HT-29 (cell line): ENCODE measurements at places on chromosomes 3 and 15.

DNA sequence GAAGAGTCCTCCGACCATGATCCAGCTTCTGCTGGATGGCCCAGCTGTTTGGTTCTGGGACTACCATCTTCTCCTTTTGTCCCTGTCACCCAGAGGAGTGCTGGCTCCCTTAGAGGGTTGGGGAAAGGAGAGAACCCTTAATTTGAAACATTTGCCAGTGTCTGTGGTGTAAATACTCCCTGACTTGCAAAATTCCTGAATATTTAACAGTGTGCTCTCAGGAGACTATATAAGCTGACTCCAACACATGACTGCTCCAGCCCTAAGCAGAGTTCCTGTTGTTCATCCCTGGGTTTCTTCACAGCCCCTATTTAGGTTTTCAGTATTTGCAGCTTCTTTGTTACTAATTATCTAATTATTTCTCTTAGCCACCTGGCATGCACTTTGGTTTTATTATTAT lies 133.1 kb downstream of the CPNE4 start:
- DNase-seq = no peak

DNA sequence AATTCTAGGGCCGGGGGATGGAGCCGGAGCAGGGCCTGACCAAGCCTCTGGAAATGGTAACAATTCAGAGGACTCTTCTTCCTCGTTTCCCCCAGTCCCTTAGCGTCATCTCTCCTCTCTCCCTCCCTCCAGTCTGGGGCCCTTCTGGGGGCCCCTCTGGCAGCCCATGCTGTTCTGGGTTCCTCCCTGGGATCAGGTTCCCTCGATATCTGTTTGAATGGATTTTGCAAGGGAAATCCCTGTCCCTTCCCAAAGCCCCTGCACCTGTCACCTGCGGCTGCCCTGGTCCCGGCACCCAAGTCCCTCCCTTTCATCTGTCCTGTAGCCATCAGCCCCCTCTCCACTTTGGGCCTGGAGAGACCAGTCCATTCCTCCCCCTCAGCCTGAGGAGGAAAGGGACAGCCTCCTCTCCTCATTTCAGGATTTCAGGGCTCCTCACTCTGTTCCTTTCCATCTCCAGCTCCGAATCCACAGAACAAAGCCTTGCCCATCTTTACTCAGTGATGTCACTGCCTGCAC lies 1.7 kb upstream of the PLCB2 start:
- no peak for DNase-seq

DNA sequence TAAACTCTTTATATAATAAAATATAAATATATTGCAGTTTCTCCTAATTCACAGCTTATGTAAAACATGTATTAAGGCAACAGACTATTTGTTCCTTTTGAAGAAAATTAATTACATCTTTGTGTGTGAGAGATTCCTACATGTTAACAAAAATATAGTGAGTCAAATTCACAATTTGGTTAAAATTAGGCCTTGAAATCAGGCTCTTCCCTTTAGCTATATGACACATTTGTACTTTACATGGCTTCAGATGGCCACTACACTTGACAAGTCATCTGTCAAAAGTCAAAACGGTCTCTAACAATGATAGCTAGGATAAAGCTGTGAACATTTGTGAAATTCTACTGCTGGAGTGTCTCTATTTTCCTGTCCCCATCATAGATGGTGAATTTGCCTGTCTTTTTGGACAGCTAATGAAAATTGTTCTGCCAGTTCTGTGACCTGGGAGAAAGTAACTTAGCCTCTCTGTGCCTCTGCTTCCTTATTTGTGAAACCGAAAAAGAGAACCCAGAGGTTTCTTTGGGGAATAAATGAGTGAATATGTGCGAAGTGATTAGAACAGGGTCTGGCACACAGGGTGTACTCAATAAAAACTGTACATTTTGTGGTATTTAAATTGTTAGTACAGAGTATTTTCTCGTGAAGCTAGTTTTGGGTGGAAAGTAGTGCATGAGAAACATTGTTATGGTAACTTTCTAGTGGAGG lies 23.6 kb downstream of the TM4SF4 start:
- no peak for DNase-seq

GRCh38 chr15:35912196-35912595 lies 366.2 kb upstream of the DPH6 start:
- DNase-seq = no peak

DNA sequence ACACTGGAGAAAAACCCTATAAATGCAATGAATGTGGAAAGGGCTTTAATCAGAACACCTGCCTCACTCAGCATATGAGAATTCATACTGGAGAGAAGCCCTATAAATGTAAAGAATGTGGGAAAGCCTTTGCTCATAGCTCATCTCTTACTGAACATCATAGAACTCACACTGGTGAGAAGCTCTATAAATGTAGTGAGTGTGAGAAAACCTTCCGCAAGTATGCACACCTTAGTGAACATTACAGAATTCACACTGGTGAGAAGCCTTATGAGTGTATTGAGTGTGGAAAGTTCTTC lies 7.4 kb upstream of the ZNF501 start:
- no peak for DNase-seq

DNA sequence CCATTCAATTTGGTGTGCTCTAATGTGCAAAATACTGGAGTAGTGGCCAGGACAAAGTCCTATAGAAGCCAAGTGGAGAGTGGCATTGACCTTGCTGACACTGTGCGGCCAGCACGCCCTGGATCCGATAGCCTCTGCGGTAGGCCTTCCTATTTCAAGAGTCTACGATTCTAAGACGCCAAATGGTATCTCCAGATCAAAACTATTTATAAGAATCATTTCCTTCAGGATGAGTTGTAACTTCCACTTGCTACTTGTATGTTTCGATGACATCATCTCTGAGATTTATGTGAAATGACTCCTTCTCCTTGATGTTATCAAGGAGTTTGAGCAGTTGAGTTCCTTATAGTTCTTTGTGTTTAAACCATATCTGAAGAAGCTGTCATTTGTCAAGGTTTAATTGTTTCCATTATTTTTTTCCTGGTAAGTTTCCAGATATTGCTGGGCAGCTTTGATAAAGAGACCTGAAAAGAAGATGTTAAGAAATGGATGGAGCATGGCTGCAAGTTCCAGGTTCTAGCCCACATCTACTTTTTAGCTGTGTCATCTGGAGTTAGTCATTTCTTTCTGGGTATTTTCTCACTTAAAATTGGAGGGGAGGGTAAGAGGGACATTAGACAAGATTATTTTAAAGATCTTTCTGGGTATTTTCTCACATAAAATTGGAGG lies 71.8 kb downstream of the TMEM44 start:
- peak; percentile 39 for DNase-seq

GRCh38 chr3:15120986-15121385 lies 22.0 kb upstream of the RBSN start:
- no peak for DNase-seq

GRCh38 chr15:64645995-64646394 lies 129.4 kb downstream of the RBPMS2 start:
- no peak for DNase-seq

DNA sequence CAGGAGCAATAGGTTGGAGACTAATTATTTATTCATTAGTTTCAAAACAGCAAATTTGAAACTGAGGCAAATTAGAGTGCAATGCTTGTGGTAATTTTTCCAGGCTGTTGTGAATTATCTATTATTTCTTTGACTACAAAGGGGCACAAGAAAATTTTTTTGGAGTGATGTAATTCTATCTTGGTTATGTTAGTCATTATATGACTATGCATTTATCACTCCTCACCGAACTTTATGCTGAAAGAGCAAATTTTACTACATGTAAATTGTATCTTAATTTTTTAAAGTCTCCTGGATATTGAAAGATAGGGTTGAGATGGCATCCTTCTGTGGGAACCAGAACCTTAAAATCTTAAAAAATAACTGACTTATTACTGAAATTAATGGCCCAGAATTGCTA lies 320.0 kb upstream of the ROBO1 start:
- DNase-seq = no peak

DNA sequence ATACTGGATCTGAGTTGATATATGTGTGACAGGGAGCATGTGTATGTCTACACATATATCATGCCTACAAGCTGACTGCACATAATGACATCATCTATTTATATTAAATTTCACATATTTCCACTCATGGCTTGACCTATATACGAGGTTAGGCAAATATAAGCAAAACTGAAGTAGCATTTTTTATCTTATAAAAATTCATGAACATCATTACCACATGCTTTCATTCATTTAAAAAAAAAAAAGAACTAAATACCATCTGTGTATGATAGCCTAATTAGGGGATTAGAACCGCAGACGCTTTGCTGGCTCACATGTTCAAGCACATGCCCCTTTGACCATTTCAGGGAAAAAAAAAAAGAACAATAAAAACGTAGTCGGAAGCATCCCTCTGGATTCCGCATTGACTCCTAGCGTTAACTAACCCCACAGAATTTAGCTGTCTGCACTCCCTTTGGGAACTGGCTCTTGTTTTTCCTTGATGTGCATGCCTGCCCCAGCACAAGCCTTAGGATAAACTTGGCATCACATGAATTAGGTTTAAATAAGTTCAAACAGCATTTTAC lies 888.4 kb downstream of the ROBO1 start:
- DNase-seq = no peak

DNA sequence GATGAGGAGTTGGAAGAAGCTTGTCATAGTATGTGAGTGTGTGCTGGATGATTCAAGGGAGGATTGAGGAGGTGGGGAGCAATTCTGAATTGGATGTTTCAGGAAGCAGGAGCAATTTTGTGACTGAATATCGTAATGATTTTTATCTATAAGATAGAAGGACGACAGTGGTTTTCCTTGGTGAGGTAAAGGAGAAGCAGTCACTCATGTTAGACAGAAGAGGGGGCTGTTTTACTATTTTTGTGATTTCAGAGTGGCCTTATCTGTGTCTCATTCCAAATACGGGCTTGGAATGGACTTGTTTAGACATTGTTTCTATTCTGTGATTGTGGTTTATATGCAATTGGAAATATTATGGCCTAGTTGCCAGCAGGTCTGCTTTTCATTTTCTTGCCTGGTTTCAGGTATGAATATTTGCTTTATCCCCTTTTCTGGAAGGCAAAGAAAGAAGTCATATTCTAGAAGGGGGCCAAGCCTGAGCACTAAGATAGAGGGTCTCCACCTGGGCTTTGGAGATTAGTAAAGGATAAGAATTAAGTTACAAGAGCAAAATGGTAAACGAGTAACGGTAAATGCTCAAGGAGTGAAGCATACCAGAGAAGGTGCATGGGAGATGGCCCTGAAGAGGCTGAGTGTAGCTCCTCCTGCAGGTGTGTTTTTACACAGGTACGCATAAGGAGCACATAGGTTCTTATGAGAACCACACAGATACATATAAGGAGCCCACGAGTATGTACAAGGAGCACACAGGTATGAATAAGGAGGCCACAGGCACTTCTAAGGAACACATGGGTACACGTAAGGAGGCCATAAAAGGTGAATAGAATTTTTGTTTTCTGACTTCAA lies 124.6 kb upstream of the KCNAB1 start:
- DNase-seq = peak; percentile 45

GRCh38 chr15:62875626-62876021 lies 166.9 kb upstream of the TPM1 start:
- DNase-seq = no peak

DNA sequence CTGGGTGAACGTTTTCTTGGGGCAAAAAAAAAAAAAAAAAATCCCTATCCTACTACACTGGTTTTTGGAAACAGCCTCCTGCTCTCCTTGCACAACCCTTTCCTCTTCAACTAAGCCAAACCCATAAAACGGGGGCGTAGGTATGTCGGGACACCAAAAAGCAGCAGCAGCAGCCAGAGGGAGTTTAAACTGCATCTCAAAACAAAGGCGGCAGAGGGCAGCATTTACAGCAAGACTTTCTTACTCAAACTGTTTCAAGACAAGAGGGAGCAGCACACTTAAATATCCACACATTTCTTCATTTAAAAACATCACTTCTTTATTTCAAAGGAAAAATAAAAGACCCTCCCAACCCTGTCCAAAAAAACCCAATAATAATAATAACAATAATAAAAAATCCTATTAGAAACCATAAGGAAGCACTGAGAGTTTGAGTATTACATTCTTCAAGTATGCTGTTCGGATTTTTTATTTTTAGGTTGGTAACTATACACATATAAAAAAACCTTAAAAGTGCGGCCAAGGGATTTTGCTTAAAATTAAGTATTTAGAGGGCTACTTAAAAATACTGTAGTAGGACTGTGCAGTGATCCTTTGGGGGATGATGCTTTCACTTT lies 43.9 kb upstream of the PLXND1 start:
- peak; percentile 82 for DNase-seq

DNA sequence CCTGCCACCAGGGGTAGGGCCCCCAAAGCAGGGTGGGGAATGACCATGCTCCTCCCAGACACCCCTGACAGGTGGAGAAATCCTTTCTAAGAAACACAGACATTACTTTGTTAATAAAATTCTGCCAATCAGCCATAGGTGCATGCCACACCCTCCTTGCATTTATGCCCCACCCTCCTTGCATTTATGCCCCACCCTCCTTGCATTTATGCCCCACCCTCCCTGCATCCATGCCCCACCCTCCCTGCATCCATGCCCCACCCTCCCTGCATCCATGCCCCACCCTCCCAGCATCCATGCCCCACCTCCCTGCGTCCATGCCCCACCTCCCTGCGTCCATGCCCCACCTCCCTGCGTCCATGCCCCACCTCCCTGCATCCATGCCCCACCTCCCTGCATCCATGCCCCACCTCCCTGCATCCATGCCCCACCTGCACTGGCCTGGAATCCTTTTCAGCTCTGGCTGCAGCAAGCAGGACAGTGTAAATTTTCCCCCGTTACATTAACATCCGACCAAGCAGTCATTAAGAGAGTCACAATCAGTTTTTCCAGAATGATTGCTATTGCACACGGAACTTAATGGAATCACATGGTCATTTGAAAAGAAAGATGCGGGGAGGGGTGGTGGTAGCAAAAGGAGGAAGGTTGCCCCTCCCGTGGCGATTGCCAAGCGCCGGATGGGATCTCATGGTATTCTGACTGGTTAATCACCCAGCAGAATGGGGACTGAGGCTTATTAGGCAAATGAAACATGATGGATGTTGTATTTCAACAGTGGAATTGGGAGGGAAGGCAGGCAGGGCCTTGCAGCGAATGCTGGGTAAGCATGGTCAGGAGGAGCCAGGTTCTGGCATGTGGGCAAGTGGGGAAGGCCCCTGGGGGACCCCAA lies 91.2 kb downstream of the TLE3 start:
- no peak for DNase-seq

GRCh38 chr15:63703641-63704240 lies 106.6 kb downstream of the FBXL22 start:
- DNase-seq = no peak

GRCh38 chr3:99945328-99945995 lies 127.8 kb downstream of the CMSS1 start:
- peak; percentile 36 for DNase-seq

- no peak for DNase-seq
These were observed 652.0 kb upstream of the NECTIN3 start for GRCh38 chr3:110419601-110420000.

GRCh38 chr3:72157748-72158638 lies 373.0 kb upstream of the PROK2 start:
- no peak for DNase-seq

DNA sequence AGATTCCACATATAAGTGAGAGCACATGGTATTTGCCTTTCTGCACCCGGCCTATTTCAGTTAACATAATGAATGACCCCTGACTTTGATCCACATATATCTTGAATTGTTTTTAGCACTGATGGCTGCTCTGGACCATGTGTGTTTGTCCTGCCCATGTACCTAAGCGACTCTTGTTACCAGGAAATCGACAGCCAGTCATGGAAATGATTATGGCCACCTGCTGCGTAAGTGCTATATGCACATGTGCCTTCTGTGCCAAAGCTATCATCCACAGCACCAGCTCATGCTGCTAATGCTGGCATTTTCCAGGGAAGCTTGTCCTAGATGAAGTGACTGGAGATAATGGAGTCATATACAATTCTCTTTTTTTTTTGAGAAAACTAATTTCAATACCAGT lies 103.7 kb downstream of the PEX5L start:
- no peak for DNase-seq

- no peak for DNase-seq
These were observed 264.2 kb downstream of the ROBO2 start for GRCh38 chr3:77303955-77304699.
